ENCODE measurements at places on chromosomes 3 and 15.

DNA sequence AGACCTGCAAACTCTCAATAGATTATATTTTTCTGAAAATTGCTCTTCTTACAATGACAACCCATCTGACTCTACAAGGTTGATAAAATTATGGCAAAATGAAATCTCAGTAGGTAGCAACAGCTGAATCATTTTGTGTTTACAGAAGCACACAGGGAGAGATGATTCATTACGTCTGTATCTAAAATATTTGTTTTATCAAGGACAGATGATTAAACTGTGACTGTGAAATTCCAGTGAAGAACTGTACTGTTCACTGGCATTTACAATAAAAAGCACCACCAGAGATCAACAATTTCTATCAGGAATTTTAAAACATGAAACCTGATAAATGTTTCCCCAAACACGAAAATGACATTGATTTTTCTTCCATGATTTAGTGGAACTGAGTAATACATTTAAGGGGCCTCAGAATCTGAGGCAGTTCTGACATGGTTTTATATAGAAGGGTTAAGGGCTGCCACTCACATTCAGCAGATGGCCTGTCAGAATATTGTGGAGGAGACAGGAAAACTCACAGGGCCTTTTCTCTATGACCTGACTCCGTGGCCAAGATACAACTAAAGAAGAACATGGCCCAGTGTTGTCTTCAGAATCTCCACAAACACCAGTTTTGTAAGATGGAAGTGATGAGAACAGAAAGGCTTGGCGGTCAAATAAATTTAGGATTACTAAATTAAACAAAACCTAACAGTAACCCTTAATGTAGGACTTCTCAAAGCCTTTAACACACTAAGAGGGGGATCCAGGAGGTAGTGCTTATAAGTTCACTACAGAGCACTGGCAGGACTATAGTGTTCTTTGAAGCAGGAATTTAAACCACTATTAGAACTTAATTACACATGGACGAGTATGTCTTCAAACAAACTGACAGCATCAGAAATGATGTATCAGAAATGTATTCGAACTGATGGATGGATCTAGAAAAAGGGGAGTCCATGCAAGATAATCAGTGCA, 25.9 kb downstream of the RAD18 start:
- no peak for DNase-seq

DNA sequence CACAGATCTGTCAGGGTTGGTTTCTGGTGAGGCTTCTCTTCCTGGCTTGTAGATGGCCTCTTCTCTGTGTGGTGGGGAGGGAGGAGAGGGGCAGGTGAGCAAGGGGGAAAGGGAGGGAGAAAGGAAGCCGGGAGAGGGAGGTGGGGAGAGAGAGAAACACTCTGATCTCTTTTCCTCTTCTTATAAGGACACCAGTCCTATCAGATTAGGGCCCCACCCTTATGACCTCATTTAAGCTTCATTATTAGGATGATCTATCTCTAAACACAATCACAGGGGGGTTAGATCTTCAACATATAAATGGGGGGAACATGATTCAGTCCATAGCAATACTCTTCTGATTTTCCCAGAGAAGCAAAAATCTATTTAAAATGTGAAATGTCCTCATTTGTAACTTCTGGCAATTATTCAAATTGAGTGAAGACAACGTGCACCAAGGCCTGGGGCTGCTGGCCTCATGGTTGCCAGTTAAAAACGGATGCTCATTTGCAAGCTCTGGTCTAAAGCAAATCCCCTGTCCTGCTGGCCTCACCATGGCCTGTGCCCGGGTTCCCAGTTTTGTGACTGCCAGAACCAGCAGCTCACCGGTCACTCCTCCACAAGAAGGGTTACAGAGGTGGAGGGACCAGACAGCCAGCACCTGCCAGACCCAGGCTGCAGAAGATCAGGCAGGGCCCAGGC, 8.3 kb downstream of the POMGNT2 start:
- no peak for DNase-seq

GRCh38 chr3:154764856-154765640, 315.1 kb upstream of the MME start:
- no peak for DNase-seq

DNA sequence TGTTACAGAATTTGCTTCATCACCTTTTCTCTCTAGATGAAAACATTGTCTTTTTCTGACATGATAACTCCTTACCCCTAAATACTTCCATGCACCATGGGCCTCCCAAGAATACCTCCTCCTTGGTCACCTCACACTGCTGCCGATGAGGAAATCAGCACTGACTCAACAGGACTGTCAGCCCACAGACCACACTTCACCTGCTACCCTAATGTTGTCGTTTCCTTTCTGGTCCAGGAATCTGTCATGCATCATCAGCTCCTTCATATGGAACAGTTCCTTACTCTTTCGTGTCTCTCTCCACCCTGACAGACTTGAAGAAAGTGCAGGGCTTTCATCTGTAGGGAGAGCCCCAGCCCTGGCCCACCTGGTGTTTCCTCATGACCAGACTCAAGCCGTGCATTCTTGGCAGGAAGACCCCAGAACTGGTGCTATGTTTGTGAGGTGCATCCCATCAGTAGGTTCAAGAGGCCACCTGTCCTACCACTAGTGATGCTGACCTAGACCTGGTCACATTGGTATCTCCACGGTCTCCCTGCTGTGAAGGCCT, 41.1 kb upstream of the PLXNA1 start:
- DNase-seq, result no peak

DNA sequence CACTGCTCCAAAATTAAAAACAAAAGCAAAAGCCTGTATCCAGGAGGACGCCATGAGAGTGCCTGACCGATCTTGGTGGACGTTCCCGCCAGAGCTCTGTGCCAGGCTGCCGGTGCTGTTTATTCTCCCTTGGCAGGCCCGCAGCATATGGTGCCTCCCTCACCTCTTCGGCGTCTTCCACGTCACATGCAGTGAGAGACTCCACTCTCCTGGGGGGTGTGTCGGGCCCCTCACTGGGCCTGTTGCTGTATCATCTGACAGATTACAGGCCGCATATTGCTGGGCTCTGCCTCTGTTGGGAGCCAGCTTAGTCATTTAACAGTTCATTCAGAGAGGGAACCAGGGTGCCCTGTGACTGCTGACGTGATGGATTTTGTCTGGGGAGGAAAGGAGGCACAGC, 86.4 kb upstream of the ARRDC4 start:
- DNase-seq, result no peak

DNA sequence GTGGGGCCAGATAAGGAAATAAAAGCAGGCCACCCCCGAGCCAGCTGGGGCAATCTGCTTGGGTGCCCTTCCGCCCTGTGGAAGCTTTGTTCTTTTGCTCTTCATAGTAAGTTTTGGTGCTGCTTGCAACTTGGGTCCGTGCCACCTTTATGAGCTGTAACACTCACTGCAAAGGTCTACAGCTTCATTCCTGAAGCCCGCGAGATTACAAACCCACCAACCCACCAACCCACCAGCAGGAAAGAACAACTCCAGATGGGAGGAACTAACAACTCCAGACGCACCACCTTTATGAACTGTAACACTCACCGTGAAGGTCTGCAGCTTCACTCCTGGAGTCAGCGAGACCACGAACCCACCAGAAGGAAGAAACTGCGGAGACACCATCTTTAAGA, 84.2 kb upstream of the ARRDC4 start:
- no peak for DNase-seq

- DNase-seq, result no peak
Measured at GRCh38 chr3:32857921-32858320, 40.1 kb downstream of the TRIM71 start.

DNA sequence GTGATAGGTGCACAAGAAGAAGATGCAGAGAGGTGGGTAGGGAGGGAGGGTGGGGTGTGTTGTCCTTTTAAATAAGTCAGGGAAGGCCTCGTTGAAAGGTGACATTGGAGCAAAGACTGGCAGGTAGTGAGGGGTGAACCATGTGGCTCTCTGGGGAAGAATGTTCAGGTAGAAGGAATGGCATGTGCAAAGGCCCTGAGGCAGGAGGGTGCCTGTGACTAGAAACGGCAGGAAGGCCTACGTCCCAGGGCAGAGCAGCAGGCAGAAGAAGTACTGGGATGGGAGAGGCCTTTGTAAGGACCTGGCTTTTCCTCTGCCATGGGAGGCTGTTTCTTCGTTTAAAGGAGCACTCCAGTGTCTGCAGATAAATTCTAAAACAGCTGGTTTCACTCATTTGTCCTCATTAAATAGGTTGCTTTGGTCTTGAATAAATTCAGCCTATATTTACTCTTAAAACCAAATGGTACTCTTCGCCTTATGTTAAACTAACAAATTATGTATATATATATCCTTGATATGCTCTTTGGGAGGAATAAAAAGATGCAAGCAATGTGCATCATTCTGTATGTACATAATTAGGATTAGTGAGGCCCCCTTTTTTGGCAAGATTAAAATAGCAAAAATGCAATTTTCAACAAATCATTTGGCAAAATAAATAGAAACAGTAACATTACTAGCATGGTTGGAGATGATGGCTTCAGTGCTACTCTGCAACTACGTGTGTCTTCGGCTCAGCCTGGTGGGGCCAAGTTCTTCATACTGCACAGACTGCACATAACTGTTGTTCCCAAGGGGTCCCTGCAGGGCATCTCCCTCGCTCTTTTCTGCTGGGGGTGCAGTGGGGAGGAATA, 151.4 kb downstream of the KLF13 start:
- DNase-seq, result no peak

Data from NCI-H510A (cell line).